Colonic mucosa (tissue), 4 donors: ENCODE measurements at places on chromosomes 7 and 10. TPM values are rescaled to one million over a fixed set of nuclear protein-coding genes. Genes with fewer than 3 reads are reported as not detected.
A peak's percentile ranks its signal among the peaks of the same experiment; 100 is the strongest.

The DOCK4 gene
- total RNA-seq, result 6.5 TPM

The RHOBTB1 gene
- 2.5 TPM for total RNA-seq

DNA sequence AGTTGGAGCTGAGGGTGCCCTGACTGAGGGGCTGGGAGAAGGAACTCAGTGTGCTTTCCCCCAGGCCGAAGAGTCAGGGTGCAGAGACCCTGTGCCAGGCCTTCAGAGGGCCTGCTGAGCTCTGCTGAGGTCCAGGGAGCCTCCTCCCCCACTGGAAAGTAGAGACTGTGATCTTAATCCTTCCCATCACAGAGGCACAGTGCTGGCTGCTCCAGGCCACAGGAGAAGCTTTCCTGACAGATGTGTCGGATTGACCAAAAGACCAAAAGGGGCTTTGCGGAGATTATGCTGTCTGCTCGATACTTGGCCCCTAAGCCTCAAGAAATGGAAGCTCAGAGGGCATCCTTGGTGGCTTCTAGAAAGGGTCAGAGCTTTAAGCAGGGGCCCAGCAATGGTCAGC is 32.9 kb upstream of the BTRC start:
- DNase-seq, result no peak

The ATRNL1 gene
- 2.9 TPM for total RNA-seq

The ANKRD1 gene
- not detected for total RNA-seq

DNA sequence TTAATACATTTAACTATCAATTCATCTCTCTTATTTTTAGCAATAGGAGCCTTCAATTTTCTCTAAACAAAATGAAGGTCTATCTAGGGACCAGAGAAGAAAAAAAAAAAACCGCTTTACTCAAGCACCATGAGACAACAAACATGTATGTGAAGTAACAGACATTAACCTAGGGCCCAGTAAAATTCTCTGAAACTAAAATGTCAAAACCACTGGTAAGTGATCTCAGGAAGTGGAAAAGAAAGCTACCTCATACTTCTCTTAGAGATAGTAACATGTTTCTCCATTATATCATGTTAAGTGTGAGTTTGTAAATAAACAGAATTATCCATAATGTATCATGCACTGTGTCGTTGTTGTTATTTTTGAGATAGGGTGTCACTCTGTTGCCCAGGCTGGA is 35.4 kb upstream of the PTER start:
- no peak for DNase-seq

DNA sequence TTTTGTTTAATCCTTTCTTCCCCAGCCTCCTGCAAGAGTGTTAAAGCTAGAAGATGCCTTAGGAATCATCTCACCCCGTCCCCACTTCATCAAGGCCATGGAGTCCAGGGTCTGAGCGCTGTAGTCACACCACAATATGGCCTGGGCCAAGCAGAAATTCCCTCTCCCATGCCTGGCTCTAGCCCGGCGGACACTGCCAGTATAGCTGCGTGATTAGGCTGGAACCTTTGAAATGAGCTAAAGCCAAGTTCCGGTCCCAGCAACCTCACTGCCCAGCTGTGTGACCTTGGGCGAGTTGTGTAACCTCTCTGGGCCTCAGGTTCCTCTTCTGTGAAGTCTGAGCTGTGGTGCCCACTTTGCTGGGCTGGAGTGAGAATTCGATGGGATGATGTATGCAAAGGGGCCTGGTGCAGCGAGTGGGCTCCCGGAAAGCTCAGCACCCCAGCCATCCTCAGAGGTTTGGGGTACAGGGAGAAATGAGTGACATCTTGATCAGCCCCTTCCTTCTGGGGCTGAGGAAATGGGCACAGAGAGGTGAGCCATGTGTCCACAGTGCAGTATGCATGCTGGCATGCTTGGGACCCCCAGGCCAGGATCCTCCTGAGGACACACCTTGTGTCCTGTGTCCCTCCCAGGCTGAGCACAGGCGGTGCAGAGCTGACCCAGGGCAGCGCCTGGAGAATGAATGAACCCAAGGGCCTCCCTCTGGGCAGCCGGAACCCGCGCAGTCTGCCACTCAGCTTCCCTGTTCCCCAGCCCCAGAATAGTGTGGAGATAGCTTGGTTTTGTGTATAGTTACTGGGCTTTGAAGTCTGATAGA is 118.6 kb downstream of the ZMIZ1 start:
- no peak for DNase-seq

GRCh38 chr7:43248961-43249822 is 136.7 kb downstream of the HECW1 start:
- DNase-seq, result peak; percentile 61

GRCh38 chr10:98023024-98023423 is 7.4 kb downstream of the CRTAC1 start:
- DNase-seq, result no peak

DNA sequence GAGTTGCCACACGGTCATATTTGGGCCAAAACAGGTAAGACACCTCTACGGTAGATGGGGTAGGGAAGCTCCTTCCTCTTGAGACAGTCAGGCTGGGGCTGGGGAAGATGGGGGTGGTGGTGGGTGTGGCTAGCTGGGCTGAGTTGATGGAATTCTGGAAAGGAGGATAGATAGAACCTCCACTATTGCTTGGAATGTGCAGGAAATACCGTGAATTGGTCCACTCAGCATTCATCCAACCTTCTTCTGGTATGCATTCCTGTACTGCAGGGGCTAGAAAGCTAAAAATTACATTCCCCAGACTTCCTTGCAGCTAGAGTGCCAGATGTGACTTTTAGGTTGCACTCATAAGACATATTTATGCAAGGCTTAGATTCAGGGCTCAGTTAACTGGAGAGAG is 24.8 kb downstream of the TLX1 start:
- no peak for DNase-seq

GRCh38 chr10:98270073-98270740 is 2.2 kb upstream of the LOXL4 start:
- DNase-seq, result no peak

- DNase-seq, result no peak
Observed at GRCh38 chr10:14775656-14776055, 959 bp upstream of the FAM107B start.

- DNase-seq, result no peak
Observed at GRCh38 chr7:6162331-6162620, 110.1 kb downstream of the CYTH3 start.

GRCh38 chr7:107014387-107015023 is 30.0 kb upstream of the PRKAR2B start:
- no peak for DNase-seq

- no peak for DNase-seq
Observed at GRCh38 chr10:93916257-93917063, 22.7 kb downstream of the SLC35G1 start.

GRCh38 chr10:86354761-86355540 is 11.6 kb downstream of the GRID1 start:
- DNase-seq, result no peak

The CH25H gene
- total RNA-seq, result 1.7 TPM

DNA sequence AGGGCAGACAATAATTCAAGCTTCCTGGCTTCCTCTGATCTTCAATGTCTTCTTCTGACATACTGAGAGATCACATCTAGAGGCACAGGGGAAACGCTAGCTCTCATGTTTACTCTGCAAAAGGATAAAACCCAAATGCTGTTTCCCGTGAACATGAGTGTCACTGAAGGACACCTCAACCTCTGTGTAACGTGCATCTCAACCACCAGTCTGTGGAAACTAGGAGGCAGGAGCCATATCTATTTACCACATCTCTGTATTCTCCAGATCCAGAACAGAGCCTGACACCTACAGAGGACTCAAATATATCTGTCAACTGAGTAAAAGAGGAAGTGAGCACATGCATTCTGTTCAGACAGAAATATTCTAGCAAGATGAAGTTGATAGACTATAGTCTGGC is 140.3 kb upstream of the TARP start:
- DNase-seq, result no peak

- no peak for DNase-seq
Observed at GRCh38 chr10:27717861-27718260, 27.8 kb downstream of the MKX start.

The LEP gene
- 0.07 TPM for total RNA-seq

DNA sequence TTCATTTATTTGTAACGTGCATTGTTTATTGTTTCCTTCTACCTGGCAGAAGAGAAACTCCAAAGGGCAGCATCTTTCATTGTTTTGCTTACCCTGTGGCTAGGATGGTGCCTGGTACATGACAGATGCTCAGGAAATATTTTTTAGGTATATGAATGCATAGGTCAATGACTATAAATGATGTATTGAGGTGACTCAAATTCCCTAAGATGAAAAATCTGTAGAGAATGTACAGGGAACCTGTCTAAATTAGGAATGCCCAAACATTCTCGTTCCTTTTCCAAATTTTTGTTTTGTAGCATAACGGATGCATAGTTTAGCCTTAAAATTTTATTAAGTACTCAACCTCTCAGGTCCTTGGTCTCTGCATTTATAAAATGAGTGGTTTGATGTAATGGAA is 71.6 kb downstream of the NRP1 start:
- DNase-seq, result no peak

The STEAP4 gene
- 3.1 TPM for total RNA-seq

- DNase-seq, result no peak
Observed at GRCh38 chr7:84363741-84364140, 169.2 kb upstream of the SEMA3A start.

DNA sequence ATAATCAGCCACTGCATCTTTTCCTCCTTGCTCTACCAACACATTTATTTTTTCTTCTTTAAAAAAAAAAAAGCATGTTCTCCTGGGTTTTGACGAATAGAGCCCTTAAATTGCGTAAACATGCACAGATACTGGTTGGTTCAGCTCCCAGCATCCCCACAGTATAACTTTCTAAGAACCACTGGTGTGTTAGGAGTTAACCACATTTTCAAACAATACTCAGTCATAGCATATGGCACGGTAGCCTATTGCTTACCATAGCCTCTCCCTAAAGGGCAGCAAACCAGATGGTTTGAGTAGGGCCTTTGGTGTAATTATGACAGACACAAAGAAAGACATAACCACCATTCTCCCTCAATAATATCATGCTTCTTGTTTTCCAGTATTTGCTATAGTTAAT is 145.0 kb downstream of the LRRC4 start:
- no peak for DNase-seq

DNA sequence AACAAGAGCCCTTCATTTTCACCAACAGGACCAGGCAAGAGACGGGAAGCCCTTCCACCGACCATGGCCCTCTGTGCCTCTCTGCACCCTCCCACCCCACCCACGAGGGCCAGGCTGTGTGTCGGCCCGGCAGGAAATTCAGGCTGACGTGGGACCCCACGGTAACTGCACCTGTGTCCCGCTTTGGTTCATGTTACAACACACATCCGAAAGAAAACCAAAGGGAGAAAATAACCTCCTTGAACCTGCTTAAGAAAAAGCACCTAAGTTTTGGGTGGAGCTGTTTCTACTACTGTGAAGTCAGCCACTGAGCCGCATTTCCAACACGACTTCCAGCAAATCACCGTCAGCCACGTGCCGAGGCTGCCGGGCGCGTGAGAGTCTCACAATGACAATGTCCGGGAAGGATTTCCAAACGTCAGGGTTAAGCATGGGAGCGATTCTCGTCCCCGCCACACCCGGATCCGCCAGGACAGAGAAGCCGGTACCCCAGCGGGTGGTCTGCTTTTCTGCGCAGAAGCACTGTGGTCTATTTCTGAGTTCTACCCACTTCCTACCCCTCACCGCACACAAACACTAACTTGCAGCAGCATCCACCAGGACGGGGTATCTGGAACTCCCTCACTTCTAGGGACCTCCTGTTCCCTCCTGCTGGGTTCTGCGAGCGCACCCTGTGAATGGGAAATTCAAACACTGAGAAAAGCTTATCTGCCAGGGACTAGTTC is 36.6 kb downstream of the AMZ1 start:
- no peak for DNase-seq

DNA sequence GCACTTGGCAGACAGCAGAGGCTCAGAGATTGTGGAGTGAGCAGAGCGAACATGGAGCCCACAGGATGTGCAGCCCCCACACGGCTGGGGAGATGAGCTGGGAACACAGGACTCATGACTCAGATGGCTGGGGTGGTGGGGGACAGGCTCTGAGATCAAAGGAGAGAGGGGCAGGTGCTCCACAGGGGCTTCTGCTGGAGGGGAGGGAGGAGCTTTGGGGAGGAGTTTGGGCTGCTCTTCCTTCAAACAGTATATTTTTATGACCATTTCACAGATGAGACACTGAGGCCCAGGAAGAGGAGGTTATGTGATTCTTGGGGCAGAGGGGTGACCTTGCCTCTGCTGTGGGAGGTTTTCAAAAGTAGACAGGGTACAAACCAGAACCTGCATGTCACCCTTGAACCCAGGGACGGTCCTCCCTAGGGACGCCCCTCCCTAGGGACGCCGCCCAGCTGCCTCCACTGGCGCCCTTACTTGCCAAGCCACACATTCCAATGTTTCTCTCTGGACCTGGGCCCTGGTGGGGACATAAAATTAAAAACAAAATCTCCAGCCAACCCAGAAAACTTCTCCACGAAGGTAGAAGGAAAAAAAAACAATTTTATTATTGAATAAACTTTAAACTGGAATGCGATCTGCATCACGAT is 981 bp upstream of the CRYGN start:
- no peak for DNase-seq

GRCh38 chr10:131858118-131858515 is 42.7 kb upstream of the PPP2R2D start:
- DNase-seq, result no peak

The C1QL3 gene
- total RNA-seq, result not detected

- DNase-seq, result no peak
Observed at GRCh38 chr7:144436500-144436899, 33.0 kb upstream of the NOBOX start.

DNA sequence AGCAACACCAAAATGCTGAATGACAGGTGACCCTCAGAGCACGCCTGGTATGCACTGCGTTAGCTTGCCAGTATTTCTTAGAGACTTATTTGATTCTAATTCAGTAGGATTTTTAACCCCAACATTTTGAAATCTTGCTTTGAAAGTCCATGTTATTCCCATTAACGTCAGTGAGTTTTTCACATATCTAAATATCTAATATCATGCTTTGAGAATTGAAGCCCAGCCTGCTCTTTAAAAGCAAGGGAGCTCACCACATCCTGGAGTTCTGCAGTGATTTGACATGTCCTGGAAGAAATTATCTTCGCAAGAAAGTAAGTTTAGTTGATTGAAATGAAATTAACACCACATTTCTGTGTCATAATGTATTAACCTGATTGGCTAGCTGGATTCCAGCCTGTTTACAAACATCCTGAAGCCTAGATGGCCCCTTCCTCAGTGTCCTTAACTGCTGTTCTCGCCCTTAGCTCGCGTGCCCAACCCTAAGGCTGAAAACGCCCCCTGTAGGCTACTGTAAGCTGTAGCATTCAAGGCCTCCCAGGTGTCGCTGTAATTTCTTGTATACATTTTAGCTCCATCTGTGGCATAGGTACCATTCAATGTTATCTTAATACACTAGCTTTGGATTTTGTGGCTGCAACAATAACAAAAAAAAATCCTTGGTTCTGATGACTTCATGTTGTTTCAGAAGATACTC is 191.5 kb downstream of the MGMT start:
- DNase-seq, result no peak

The DOCK1 gene
- total RNA-seq, result 49.0 TPM

- DNase-seq, result no peak
Observed at GRCh38 chr7:105097619-105098018, 83.6 kb downstream of the KMT2E start.

The GDF2 gene
- total RNA-seq, result not detected

The UCN3 gene
- 4.0 TPM for total RNA-seq

GRCh38 chr7:80135309-80136104 is 876 bp downstream of the GNAI1 start:
- peak; percentile 38 for DNase-seq

The GRID2IP gene
- 0.45 TPM for total RNA-seq

The MMD2 gene
- total RNA-seq, result not detected

GRCh38 chr7:137501562-137501961 is 158.0 kb upstream of the PTN start:
- no peak for DNase-seq

- DNase-seq, result no peak
Observed at GRCh38 chr10:92822060-92822634, 26.2 kb upstream of the EXOC6 start.
